ENCODE measurements at places on chromosomes 12 and 14. TPM values are rescaled to one million over a fixed set of nuclear protein-coding genes. Genes with fewer than 3 reads are reported as not detected.
A peak's percentile ranks its signal among the peaks of the same experiment; 100 is the strongest.

GRCh38 chr14:67602995-67603545 is 3.0 kb upstream of the PIGH start:
- no peak for DNase-seq
- H3K4me3 ChIP-seq: no peak overlapping the region
- H3K36me3 ChIP-seq: no peaks in the 10 kb centered on the region
- no peaks in the 10 kb centered on the region for H3K27me3 ChIP-seq

- H3K4me3 ChIP-seq: no peak overlapping the region
- H3K27ac ChIP-seq: peak overlapping the region; percentile 37
- peaks cover 13% of the 10 kb centered on the region for H3K4me1 ChIP-seq
- peak; percentile 80 for DNase-seq
- H3K27me3 ChIP-seq: no peaks in the 10 kb centered on the region
These were observed 30.3 kb downstream of the DMAC2L start for GRCh38 chr14:50342221-50343078.

- H3K27ac ChIP-seq: no peak overlapping the region
- no peaks in the 10 kb centered on the region for H3K4me1 ChIP-seq
- H3K27me3 ChIP-seq: no peaks in the 10 kb centered on the region
These were observed 92.3 kb upstream of the SLCO1C1 start for GRCh38 chr12:20602641-20603391.

DNA sequence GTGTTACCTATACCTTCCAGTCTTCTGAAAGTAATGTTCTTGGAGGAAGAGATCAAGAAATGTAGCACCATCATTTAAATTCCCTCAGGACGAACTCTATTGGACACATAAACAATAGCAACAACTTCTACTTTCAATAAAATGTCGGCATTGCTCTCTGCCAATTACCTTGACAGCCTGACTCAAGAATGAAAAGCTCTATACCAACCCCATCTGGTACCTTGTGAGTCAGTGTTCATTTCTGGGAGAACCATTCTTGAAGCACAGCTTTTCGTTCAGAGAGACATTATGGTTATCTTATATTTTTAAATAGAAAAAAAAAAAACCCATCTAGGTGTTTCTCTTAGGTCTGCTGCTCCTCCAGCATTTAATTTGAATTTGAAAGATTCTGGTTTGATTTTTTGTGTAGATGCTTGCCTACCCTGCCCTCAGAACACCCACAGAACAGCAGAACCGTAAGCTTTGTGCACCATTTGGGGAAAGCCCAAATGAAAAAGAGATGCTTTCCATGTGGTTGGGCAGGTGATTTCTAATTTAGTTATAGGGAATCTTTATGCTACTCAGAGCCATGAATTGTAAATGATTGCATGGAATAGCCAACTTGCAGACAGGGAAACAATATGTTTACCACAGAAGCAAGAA is 156.0 kb downstream of the SAMD4A start:
- no peak overlapping the region for H3K27ac ChIP-seq
- H3K27me3 ChIP-seq: no peaks in the 10 kb centered on the region
- no peak overlapping the region for H3K4me3 ChIP-seq
- no peaks in the 10 kb centered on the region for H3K4me1 ChIP-seq
- DNase-seq: no peak

GRCh38 chr14:53963320-53964227 is 6.9 kb upstream of the BMP4 start:
- peak overlapping the region; percentile 23 for H3K4me3 ChIP-seq
- no peaks in the 10 kb centered on the region for H3K4me1 ChIP-seq
- peak; percentile 65 for DNase-seq
- H3K36me3 ChIP-seq: no peaks in the 10 kb centered on the region

B4GALNT1 gene
- total RNA-seq: 2.2 TPM

MYH6 gene
- not detected for total RNA-seq

Measured in prostate gland (tissue), 2 donors.